ENCODE measurements at places on chromosomes 4 and X. TPM values are rescaled to one million over a fixed set of nuclear protein-coding genes. Genes with fewer than 3 reads are reported as not detected.

MGAT4D gene
- not detected for total RNA-seq

PARM1 gene
- total RNA-seq = 282 TPM

SOD3 gene
- 40.9 TPM for total RNA-seq

- DNase-seq = no peak
Measured at GRCh38 chr4:53494851-53495250, 96.4 kb downstream of the LNX1 start.

DNA sequence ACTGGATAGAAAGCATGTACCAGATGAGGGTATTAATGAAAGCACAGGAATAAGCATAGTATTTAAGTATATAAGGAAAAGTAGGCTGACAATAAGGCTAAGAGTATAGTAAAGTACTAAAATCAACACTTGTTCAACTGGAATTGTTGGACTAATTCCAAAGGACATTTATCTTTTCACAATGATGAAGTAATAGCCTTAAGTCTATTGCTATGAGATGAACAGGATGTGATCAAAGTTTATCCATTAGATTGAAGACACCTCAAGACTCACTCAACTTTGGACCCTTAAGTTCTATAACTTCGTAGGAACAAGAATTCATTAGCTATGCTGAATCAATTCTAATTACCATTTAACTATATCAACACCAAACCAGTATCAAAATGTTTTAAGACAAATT lies 7.6 kb downstream of the MAD2L1 start:
- DNase-seq = no peak

Measured in left colon (tissue), 2 donors.